NCI-H146 (cell line): ENCODE measurements at places on chromosomes 6 and 20.

GRCh38 chr6:150293423-150294173, 75.2 kb upstream of the IYD start:
- DNase-seq: no peak

DNA sequence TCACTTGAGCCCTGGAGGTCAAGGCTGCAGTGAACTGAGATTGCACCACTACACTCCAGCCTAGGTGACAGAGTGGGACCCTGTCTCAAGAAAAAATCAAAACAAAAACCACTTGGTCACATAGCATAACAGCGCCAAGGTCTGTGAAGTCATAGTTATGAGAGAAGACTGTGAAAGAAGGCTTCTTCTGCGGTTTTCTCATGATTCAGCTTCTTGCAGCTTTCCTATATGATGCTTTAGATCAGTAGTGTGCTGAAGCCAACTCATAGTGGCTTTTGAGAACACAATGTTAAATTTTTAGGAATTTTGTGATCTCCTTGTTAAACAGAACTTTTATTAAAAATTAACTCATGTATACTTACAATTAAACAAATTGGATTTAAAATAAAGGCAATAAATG, 136.2 kb upstream of the GLP1R start:
- no peak for DNase-seq

- peak; percentile 46 for DNase-seq
Observed at GRCh38 chr20:37202267-37202943, 23.1 kb upstream of the MROH8 start.

GRCh38 chr6:134599079-134599478, 281.2 kb upstream of the SGK1 start:
- DNase-seq: no peak

DNA sequence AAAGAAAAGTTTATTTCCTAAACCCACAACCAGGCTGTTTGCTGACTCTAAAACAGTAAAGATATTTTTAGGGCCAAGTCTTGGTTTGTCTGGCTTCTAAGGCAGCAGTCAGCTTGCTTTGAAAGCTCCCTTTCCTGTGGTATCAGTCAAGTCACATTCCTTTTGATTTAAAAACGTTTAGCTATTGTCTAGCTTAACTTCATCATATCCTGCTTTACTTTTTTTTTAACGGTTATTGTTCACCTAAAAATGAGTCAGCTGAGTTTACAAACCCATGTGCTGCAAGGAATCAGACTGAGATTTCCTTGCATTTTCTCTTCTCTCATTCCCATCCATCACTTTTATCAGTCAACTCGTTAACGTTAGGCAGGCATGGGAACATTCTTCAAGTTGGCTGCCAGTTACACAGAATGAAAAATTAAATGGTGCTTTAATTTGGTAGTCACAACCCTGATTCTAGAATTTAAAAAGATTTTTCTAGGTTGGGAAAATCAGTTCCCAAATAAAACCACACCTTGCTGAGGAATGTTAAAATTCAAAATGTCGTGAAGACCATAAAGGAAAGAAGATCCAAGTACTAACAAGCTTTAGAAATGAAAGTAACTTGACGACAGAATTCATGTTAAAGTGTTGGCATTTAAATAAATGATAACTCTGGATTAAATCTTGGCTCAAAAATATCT, 45.9 kb downstream of the ELOVL5 start:
- no peak for DNase-seq

- DNase-seq: peak; percentile 5
Observed at GRCh38 chr6:13146442-13146841, 181.9 kb downstream of the TBC1D7 start.

DNA sequence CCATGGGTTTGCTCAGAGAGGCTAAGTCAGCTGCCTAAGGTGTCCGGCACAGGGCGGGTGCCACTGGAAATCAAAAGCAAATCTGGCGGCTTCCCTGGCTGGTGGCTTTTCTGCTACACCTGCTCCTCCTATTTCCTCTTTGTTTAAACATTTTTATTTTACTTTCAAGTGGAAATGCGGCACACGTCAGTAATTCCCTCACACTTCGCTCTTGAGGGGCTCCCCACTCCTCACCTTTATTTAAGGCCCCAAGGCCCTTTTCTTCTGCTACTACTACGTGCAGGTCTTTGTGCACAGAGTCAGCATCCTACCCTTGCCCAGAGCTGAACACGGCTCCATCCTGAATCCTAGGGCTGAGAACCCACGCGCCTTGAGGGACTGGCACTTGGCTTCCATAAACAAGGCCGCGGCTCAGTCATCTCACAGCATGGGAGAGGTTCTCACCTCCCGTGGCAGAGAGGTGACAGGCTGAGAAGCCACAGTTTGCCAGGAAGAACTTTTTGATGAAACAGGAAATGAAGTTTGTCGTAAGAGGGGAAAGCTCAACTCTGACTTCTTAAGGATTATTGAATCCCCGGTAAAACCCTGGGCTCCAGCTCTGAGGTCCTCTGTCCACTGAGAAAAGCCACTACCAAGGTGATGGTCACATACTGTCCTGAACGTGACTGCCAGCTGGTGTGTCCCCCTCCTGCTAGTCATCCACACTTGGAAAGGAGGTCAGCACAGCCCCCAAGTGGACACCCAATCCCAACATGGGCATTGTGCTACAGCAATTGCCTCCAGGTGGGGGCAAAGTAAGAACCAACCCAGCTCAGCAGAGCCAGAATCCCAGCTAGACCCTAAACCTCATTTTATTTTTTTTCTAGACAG, 48.0 kb downstream of the NFATC2 start:
- DNase-seq: no peak

GRCh38 chr6:17492350-17492749, 99.0 kb downstream of the CAP2 start:
- DNase-seq: no peak

GRCh38 chr6:9831783-9832182, 583.1 kb downstream of the TFAP2A start:
- no peak for DNase-seq

DNA sequence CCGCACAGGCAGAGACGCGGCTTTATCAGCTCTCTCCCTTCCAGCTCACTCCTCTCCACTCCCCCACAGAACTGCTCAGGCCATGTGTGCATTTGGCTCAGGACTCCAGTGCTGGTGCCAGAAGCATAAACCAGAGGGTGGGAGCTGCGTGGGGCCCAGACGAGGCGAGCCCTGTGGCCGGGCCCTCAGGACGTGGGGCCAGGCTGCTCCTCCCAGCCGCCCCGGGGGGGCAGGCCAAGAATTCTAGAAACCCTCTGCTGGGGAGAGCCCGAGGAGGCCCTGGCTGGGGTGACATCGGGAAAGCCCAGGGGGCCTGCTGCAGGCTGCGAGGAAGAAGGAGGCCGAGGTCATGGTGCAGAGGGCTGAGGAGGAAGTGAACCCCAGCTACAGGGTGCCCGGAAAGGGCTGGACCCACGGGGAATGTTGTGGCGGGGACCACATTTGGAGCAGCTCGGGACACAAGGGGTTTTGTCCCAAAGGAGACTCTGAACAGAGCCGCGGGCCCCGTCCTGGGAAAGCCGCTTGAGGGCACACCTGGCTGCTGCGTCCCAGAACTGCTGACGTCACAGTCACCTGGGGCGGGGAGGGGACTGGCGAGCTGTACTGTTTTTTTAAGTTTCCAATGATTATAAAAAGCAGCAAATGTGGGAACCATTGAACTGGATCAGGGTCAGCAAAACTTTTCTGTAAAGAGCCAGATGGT, 107.1 kb downstream of the BANF2 start:
- DNase-seq: no peak

DNA sequence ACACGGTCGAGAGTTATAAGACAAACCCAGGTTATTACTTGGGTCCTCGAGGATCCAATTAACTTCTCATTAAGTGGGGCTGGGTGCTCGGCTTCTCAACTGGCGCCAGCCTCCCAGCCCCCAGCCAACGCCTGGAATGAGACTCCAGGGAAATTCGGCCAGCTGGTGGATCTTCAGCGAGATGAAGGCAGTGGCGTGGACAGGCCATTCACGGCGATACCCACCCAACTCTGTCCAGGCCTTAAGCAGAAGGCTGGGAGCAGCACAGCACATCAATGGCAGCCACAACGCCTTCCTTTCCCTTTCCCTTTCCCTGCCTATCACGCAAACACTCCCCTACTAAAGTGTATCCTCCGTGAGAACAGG, 868 bp downstream of the METTL24 start:
- peak; percentile 57 for DNase-seq
